ENCODE measurements at places on chromosomes 4 and X.

DNA sequence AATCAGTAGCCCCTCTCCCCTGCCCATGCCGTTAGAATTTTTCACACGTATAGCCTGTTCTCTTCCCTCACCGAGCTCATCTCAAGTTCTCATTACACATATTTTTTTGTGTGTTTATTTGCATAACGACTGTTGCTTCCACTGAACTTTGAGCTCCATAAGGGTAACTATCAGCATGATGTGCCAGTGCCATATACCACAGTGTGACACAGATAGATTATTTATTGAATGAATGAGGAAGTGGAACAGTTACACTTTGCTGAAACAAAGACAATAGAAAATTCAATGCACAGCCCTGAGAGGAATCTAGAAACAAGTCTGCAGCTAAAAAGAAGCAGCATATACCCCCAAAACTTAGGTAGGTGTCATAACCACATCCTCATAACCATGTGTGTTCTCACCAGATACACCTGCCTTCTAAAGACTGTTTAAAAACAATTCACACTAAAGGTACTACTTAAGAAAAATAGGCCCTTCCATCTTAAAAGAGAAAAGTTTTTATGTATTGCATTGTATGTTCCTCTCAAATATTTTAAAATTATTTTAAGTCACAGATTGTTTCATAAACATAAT is 389.9 kb downstream of the PACRGL start:
- DNase-seq, result no peak

- DNase-seq, result no peak
Measured at GRCh38 chr4:75880278-75880677, 22.0 kb downstream of the PPEF2 start.

- DNase-seq, result no peak
Measured at GRCh38 chr4:1240721-1241465, 8.0 kb downstream of the CTBP1 start.

- no peak for DNase-seq
Measured at GRCh38 chr4:39530682-39531081, 3.4 kb upstream of the UGDH start.

- no peak for DNase-seq
Measured at GRCh38 chrX:124098089-124098488, 136.6 kb downstream of the STAG2 start.

- DNase-seq, result no peak
Measured at GRCh38 chr4:153483432-153484418, 17.6 kb downstream of the TMEM131L start.

- no peak for DNase-seq
Measured at GRCh38 chr4:98605216-98605615, 53.2 kb downstream of the TSPAN5 start.

DNA sequence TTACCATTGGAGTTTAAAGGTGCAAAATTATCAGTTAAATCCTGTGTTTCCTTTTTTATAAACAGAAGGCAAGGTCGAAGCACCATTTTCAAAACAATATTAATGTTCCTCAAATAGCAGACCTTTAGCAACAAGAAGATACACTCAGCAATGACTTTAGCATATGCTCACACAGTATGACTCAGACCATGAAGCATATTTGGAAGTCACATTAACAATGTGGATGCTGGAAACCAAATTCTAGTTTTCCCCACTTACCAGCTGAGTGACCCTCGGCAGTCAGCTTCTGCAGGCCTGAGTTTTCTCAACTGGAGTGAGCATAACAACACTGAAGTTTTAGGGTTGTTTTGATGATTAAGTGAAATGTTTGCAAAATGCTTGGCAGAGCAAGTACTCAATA is 130.5 kb downstream of the ANK2 start:
- DNase-seq, result no peak

- DNase-seq, result peak; percentile 34
Measured at GRCh38 chrX:8738588-8739189, 6.8 kb upstream of the ANOS1 start.

DNA sequence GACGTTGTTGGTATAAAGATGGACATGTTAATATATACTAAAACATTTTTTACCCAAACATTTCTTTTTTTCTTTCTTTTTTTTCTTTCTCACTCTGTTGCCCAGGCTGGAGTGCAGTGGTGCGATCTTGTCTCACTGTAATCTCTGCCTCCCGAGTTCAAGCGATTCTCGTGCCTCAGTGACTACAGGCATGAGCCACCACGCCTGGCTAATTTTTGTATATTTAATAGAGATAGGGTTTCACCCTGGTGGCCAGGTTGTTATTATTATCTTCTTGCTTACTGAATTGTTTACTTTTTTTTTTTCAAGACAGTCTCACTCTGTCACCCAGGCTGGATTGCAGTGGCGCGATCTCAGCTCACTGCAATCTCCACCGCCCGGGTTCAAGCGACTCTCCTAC is 68.8 kb downstream of the HOPX start:
- no peak for DNase-seq

GRCh38 chrX:7925867-7926472 is 1.2 kb downstream of the PNPLA4 start:
- DNase-seq, result peak; percentile 58

DNA sequence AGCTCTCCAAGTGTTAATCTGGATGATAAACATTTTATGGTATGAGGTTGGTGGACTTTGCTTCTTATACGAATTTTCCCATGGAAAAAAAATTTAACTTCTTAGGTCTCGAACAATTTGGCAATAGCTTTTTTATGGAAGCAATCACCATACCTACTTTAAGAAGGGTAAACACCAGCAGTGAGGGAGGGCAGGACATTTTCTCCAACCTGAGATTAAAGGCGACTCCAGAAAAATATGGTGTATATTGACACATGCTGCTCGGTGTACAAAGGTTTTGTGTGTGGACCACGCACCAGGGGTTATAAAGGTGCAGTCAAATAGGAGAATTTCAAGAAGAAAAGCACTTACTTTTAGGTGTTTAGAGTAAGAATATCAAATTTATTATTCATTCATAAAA is 34.2 kb upstream of the SULT1E1 start:
- DNase-seq, result no peak

- no peak for DNase-seq
Measured at GRCh38 chrX:154991039-154991438, 31.5 kb downstream of the F8 start.

DNA sequence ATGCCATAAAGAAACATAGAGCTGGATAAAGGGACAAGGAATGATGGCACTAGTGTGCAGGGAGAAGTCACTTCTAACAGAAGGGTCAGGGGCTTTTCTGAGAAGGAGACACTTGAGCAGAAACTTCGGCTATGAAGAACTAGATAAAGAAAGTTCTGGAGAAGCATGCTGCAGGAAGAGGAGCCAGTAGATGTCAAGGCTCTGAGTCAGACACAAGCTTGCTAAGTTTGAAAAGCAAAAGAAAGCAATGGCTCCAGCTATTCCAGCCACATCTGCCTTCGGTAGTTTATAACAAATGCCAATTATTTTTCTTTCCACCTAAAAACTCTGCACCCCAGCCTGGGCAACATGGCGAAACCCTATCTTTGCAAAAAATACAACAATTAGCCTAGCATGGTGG is 7.5 kb downstream of the NUDT6 start:
- no peak for DNase-seq

DNA sequence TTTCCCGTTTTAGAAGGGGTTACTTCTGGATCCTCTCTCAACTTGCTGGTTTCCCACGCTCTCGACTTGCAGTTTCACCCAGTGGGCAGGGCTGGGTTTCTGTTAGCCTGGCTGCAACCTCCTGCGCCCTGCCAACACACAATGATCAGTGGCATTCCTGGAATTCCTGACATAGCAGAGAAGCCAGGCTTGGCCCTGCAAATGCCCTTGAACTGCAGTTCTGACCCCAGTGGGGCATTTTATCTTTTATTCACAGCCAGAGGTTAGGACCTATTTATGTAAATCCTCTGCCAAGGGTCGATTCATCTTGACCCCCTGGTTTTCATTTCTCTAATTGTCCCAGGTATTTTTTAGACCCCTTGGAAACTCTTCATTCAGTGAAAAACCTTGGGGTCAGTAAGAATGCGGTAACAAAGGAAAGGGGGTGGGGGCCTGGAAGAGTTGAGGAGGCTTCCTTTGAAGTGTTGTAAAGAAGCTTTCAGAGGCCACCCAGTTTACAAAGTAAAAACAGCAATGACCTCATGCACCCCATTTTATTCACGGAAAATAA is 217.6 kb downstream of the ZNF674 start:
- DNase-seq, result peak; percentile 42

DNA sequence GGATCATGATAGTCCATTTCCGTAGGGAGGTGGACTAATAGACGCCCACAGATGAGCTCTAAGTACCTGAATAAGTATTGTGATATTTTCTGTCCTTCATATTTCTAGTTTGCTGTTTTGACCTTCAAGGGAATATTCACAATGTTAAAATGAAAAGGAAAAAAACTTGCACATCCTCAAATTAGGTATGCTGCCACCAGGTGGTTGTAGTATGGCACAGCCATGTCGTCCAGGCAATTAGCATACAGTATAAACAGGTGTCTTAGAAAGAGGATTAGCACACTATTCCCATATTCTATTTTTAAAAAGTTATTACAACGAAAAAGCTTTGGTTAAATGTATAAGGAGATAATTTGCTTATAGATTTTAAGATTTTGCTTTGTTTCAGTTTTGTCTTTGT is 802.0 kb downstream of the RPA4 start:
- DNase-seq, result no peak

GRCh38 chr4:124278477-124278876 is 434.1 kb downstream of the ANKRD50 start:
- DNase-seq, result no peak

GRCh38 chrX:11577603-11578002 is 88.1 kb downstream of the ARHGAP6 start:
- no peak for DNase-seq

- DNase-seq, result no peak
Measured at GRCh38 chr4:109916027-109916409, 3.3 kb downstream of the EGF start.

DNA sequence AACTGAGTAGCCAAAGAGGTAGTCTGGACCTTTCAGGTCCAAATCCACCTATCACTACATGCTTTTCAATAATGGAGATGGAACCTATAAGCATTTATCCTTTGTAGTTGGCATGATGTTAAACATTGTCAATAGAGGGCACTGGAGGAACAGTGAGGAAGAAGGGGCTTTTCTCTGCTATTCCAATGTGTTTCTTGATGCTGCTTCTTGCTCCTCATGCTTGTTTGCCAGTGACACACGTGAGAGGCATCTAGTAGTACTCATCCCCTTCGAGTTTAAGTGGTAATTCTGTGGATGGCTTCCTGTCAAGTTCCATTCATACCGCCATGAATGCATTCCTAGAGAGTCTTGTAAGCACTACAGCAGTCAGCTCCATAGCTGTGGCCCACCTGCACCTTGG is 84.0 kb downstream of the NAA11 start:
- DNase-seq, result no peak

- no peak for DNase-seq
Measured at GRCh38 chrX:155951237-155951789, 46.2 kb upstream of the IL9R start.

- no peak for DNase-seq
Measured at GRCh38 chr4:123522646-123523045, 126.1 kb downstream of the SPRY1 start.

GRCh38 chr4:154029171-154029570 is 240.3 kb upstream of the SFRP2 start:
- no peak for DNase-seq

DNA sequence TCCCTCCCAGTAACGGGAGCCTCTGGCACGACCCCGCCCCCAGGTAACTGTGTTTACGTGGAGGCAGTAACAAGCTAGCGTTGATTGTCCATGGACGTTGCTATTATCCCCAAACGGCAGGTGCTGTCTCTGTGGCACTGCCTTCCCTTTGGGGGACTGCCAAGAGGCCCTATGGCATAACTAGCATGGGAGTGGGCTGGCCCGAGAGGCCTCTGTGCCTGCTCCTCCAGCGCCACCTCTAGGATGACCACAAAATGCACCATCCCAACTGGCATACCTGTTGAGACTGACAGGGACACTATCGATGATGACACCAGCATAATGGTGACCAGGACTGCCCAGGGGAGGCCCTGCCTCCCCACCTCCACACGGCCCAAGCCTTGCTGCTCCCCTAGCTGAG is 1.5 kb downstream of the SRPK3 start:
- DNase-seq, result no peak

DNA sequence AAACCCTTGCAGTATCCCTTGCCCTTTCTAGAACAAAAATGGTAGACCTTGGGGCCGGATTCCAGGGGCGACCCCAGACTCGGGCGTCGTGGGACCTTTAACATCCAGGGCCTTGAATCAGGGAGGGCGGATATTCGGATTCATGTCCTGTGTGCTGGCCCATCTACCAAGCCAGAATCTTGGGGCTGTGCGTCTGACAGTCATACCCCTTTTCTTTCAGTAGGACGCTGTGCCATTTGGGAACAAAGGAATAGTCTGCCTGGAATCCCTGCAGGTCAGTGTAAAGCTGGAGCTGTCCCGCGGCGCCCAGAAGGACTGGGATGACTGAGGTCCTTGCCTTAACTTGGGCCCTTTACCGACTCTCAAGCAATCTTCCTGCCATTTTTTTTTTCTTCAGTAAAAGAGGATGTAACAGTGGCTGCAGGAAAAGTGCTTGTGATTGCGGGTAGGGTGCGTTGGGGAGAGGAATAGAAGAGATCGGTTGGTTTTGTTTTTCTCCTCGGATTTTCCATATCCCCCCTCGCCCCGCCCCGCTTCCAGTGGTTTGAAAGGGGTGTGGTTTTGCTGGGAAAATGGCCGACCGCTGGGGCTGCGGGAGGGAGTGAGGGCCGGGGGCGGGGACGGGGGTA is 518 bp downstream of the ARMCX1 start:
- DNase-seq, result peak; percentile 82

DNA sequence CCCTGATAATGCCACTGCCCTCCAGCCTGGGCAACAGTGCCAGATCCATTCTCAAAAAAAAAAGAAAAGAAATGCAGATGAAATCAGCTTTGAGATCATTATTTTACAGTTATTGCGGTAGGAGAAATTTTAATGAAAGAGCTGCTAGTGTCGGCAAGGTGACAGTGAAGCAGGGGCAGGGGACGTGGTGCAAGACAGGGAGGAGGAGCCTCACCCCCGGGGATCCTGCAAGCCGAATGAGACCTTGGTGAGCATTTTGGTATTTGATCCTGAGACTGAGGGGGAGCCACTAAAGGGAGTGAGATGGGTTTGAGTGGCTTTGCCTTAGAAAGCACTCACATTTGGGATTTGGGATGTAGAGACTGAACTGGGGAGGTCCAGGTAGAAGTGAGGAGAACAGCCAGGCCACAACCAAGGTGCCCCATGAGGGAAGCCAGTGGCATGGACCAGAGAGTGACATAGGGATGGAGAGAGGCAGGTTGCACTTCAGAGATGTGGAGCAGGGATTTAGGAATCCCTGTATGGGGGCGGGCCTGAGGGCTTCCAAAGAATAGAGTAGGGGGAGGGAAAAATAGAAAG is 23.6 kb downstream of the RBM10 start:
- DNase-seq, result no peak

DNA sequence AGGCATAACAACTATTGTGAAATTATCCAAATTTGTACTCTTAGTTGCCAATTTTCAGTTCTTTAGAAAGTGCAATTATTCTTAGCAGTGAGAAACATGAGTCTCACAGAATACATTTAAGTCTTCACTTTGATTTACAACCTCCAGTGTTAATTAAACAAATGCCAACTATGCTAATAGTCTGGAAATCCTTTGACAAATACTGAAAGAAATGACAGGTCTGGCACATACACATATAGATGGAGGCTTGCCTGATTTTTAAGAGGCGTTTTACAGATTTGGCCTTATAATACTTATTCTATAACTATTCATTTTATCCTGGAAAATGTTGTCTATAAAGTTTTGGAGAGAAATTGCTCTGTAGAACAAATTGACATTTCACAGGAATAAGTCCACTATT is 320.1 kb downstream of the TRIML1 start:
- DNase-seq, result no peak

Measured in right cardiac atrium (tissue), 5 donors.